ENCODE measurements at places on chromosomes 1 and 21.
A peak's percentile ranks its signal among the peaks of the same experiment; 100 is the strongest.

DNA sequence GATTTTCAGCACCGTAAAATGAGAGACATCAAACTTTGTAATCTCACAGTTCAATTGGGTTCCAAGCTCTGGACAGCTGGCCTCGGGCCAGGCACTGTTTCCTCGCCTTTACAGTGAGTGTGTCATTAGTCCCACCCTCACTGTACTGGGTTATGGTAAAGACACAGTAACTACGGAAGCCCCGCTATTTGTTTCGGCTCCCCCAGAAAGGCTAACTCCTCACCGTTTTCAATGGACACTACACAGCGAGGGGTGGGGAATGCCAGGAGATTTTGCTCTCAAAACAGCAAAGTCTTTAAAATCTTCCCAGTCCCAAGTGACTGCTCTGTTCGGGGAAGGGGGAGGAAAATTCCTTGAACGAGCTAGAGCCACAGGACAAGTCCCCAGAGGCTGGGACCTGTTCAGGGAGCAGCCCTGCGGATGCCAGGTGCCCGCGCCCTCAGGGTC lies 757 bp upstream of the SPSB1 start:
- no peak for DNase-seq

DNA sequence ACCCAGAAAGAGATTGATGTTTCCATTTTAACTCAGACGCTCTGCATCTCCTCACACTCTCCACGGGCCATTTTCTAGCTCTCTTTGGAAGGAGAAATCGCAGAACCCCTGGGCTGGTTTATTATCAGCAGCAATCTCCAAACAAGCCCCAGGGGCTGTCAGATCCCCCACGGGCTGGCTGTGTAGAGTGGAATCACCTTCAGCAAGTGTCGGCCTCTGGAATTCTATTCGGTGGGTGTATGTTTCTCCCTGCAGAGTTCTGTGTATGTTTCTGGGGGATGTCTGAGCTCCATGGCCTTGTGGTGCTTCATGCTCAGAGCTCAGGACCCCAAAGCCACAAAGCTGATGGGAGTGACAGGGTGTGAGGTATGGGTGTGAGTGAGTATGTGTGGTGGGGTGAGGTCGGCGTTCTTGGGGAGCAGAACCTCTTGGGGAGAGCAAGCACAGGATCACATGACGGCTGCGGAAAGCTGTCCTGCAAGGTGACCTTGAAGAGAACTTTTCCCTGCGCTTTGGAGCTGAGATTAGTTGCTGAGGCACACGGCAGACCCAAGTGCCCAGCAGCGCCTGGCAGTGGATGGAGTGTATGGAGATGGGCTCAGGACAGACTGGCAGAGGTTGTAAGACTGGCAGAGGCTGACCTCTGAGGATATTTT lies 489 bp downstream of the ACOT11 start:
- DNase-seq: no peak

DNA sequence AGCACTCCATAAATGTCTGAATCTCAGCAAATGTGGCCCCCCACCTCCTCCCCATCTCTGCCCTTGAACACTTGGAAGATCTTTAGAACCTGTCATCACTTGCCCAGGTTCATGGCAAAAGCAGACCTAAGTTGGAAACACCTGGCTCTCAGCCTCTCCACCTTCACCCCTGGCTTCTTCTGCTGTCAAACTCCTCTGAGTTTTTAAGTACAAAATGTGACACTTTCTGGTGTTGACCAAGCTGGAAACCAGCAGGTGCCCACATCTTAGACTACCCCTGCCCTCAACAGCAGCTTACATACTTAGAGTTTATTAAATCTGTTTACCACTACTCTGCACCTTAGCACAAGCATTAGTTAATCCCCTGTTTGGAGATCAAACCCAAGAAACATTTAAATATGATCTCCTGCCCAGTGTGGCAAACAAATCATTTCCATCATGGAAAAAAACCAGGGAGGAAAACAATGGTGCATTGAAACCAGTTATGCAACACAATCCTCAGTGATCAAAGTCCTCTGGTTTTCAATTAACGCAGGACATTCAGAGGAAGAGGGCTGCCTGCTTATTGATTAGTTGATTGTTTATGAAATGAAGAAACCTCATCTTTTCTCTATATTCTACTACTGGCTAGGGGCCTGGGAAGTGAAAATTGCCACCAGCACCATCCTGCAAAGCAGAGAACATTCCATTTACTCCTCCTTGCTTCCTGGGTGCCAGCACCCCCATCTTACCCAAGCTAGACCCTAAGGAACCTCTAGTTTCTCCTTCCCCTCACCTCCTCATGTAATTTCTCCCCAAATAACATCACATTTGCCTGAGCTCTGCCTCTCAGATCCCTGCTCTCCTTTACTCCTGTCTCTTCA lies 139.4 kb upstream of the RAB4A start:
- DNase-seq: no peak

GRCh38 chr1:156198831-156199349 lies 5.0 kb downstream of the SLC25A44 start:
- peak; percentile 52 for DNase-seq

DNA sequence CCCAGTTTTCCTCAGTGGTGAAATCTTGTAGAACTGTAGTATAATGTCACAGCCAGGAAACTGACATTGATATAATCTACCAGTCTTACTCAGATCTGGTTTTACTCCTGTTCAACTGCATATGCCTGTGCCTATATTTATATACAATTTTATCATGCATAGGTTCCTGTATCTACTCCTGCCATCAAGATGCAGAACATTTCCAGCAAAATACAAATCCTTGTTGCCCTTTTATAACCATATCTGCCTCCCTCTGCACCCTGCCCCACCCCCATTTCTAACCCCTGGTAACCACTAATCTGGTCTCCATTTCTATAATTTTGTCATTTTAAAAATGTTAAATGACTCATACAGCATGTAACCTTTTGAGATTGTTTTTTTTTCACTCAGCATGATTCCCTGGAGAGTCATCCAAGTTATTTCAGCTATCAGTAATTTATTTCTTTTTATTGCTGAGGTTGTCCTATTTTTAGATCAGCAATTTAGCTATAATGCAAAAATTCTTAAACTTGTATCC lies 8.1 kb downstream of the UTP25 start:
- no peak for DNase-seq

GRCh38 chr1:67169496-67169895 lies 3.2 kb downstream of the IL23R start:
- no peak for DNase-seq

DNA sequence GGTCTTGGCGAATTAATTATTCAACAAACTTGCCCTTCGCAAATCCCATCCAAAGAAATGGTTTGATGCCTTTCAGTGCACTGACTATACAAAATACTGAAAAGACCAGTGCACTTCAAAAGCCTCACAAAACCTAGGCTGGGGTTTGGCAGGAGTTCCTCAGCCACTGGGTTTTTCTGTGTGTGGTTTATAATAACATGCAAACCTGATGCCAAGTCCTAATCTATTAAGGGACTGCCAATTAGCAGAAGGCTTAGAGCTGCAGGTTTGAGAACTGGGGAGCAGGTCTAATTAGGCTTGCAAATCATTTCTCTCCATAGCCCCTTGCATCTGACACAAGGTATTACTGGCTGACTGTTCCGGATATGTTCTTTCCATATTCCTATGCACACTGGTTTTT lies 27.7 kb downstream of the PLPP3 start:
- DNase-seq: no peak
